ENCODE measurements at places on chromosomes 11 and 22.
A peak's percentile ranks its signal among the peaks of the same experiment; 100 is the strongest.

- DNase-seq = no peak
These were observed 4.9 kb upstream of the CNTN5 start for GRCh38 chr11:99015634-99016454.

DNA sequence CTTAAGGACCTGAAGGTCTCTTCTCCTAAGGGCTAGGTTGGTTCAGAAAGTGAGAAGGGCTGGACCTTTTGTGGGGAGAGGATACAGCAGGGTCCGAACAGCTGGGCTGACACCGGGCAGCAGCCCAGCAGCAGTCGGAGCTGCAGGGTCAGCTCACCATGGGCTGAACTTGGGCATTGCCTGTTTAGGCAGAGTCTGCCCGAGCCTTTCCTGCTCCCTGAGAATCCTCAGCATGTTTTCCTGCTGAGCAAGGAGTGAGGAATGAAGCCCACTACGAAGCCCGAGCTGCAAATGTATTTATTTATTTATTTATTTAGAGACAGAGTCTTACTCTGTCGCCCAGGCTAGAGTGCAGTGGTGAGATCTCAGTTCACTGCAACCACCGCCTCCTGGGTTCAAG is 83.9 kb downstream of the PTPRJ start:
- no peak for DNase-seq

DNA sequence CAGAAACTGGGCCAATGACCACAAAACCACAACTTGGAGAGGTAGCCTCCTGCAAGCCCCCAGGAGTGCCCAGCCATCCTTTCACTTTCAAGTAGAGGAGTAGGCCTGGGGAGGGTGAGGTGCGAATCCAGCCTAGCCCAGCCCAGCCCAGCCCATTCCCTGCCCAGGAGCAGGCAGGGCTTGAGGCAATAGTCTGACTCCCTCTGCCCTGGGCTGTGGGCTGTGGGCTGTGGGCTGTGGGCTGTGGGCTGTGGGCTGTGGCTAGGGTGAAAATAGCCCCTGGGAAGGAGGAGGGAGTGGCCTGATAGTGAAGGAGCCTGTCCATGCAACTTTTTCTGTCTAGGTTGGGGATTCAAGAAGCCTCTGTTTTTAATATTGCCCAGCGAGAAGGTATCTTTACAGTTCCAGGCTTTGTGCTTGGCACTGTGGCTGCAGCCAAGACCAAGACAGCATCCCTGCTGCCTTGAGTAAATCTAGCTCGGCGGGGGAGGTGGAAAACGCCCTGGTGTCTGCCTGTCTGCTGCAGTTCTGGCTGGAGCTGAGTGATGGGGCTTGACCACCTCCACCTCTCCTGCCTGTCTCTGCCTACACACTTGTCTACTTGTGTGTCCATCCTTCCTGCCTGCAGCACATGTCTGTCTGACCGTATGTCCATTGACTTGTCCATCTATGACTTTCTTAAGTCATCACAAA is 40.7 kb downstream of the LMO1 start:
- DNase-seq = no peak

DNA sequence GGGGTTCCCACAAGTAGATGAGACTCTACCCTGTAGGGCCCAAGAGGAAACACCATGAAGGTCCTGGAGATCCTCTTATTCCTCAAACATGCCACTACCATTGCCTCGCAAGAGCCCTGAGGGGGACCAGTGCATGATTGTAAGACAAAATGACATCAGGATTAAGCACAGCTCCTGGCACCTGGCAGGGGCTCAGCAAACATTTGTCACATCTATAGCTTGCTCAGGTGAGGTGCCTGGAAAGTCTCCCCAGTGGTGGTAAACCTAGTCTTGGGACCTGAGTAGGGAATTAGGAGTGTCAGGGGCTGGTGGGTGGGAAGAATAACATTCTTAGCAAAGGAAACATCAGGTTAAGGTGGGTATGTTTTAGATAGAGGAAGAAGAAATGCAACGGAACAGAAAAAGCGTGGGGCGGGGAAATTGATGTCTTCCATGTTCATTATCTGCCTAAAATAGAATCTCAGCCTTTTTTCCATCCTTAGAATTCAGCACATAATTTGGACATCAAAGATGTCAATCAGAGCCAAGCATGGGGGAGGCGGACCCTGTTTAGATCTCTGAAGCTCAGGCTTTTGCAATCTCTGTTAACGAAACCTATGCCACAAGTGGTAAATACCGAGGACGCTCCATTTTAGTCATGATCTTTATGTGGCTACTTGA is 924 bp downstream of the YPEL1 start:
- DNase-seq = no peak

DNA sequence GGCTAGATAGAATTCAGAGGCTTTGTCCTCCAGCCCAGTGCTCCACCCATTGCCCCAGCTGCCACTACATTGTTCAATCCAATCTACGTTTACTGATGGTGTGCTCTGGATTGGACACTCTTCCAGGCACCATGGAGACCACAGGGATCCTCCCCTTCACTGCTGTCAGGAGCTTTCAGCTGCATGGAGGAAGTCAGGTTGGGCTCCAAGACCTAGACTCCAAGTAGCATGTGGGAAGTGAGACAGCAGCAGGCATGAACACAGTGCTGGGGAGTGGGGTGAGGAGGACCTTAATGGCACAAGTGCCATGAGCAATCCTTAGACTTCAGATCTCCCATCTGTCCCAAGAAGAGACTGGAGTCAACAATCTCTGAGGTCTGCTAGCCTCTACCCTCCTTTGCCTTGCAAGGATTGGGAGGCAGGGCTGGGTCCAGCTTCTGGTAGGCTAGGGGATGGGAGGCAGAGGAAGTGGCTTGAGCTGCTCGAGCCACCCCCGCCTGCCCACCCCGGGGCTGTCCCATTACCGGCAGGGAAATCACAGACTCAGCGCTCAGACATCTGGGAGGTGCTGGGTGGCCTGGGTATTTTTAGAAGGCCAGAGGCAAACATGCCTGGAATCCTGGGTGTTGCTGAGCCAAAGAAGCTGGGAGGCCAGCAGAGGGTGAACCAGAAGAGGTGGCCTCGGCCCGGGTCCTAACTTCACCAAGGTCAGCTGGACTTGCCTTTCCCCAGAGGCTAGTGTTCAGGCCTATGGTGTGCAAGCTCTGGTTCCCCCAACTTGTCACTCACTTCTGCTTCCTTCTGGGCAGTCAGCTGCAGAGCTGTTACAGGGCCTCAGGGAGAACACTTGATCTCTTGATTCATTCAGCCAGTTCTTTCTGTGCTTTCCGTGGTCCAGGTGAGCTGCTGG is 15.2 kb upstream of the FCHSD2 start:
- DNase-seq = no peak

DNA sequence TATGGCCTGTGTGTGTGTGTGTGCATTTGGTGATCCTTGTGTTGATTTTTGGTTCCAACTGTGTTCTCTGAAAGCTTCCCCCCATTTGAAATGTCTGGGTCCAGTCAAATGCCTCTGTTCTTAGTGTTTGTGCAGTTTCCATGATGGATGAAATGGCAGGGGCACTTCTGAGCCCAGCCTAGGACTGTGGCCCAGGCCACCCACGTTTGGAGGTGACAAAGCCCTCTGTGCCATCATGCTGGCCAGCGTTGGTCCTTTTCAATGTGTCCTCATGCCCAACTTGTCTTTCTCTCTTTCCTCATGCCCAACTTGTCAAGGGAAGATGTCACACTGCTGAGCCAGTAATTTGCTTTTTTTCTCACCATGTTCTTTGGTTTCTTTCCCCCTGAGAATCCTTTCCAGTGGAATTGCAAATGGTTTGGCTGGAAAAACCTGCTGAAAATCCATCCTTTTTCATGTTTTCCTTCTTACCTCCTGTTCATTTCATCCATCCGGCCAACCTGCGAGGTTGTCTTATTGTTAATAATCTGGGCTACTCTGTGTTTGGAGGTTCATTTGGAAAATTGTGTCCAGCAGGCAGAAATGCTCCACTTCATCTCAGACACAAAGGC is 113.7 kb upstream of the NAV2 start:
- no peak for DNase-seq

DNA sequence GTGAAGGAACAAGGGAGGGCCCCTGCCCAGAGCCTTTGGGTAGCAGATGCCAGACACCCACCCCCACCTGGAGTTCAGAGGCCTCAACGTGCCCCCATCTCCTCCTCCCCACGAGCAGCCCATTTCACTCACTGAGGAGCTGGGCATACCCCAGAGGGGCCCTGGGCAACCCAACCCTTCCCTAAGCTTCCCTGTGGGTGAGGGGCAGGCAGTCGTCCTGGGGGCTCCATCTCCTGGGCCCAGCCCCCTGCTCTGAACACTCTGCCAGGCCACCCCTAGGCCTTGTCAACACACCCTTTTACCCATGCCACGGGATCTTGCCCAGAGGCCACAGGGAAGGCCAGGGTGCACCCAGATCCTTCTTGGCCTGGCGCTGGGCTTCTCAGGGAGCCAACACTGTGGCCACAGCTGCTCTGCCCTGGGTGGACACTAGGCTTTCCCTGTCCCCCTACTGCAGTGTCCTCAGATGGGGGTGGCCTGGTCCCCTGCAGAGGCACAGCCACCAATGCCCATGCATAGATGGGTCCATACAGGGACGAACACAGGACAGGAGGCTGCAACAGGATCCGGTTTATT is 3.4 kb downstream of the SLC25A1 start:
- DNase-seq = no peak

GRCh38 chr22:26585104-26585790 is 4.7 kb downstream of the TPST2 start:
- DNase-seq = no peak

- no peak for DNase-seq
These were observed 108.5 kb upstream of the SORL1-AS1 start for GRCh38 chr11:121561240-121561639.

GRCh38 chr11:95451682-95452081 is 220.7 kb upstream of the SESN3 start:
- DNase-seq = no peak

DNA sequence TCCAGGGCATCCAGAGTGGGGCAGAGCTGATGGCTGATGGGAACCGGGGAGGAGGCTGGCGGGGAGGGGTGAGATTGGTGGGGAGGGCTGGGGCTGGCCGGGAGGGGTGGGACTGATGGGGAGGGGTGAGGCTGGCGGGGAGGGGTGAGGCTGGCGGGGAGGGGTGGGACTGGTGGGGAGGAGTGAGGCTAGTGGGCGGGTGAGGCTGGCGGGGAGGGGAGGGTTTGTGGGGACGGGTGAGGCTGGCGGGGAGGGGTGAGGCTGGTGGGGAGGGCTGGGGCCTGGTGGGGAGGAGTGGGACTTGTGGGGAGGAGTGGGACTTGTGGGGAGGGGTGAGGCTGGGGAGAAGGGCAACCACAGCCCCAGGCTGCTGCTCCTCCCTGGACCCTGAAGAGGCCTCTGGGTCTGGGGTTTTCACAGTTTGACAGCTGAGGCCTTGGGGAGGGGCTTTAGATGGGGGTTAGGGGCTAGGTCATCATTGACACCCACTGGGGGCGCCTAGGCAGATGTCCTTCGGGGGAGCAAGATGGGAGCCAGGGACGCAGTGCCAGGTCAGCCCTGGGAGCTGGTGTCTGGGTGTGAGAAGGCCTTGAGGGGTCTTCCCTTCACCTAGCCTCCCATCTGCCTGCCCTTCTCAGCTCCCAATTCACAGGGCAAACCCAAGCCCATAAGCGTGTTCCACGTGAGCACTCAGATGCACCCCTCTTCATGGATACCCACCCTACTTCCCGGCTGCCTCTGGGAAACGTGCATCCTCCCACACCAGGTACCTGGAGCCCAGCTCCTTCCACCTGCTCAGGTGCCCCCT is 26.7 kb downstream of the PARVG start:
- DNase-seq = no peak

GRCh38 chr11:90512846-90513245 is 290.0 kb upstream of the CHORDC1 start:
- no peak for DNase-seq

DNA sequence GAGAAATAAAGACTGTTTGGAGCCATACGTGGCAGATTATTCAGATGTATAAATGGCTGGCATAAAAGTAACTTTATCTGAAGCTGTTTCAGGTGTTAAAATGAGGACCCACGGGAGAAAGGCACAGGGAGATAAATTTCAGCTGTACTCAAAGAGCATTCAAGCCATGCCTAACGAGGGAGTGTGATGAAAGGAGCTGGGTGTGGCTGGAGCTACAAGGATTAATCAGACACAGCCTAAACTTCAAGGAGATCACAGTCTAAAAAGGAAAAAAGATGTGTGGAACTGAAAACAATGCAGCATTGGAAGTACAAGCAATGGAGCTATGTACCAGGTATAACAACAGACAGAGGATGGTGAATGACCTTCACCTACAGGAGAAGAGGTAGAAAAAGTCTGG is 120.8 kb upstream of the APOA1 start:
- no peak for DNase-seq

- DNase-seq = no peak
These were observed 202.8 kb upstream of the BDNF start for GRCh38 chr11:27902981-27903624.

- no peak for DNase-seq
These were observed 153.4 kb downstream of the CACNA1I start for GRCh38 chr22:39723899-39724351.

DNA sequence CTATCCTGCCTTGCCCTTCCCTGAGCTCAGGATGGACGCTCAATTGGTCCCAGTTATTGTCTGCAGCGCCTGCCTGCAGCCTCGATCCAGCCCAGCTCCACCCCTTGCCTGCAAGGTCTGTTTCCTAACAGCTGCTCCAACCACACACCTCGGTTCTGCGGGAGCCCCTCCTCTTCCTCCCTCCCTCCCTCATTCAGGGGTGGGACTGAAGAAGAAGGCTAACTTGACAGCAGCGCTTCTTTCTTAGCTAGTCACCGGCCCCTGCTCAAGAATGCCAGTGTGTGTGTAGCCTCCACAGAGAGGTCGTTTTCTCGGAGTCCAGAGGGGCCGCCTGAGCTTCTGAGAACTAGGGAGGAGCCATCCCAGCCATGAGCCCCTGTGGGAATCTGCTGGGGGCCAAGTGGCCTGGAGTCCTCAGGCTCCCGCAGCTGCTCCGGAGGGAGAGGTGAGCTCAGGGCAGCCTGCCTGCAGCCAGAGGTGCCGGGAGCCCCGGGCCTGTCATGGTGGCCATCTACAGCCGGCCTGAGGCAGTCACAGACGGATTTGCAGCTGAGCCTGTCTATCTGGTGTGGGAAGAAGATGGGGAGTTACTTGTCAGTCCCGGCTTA is 36.1 kb downstream of the LIMK2 start:
- peak; percentile 54 for DNase-seq

DNA sequence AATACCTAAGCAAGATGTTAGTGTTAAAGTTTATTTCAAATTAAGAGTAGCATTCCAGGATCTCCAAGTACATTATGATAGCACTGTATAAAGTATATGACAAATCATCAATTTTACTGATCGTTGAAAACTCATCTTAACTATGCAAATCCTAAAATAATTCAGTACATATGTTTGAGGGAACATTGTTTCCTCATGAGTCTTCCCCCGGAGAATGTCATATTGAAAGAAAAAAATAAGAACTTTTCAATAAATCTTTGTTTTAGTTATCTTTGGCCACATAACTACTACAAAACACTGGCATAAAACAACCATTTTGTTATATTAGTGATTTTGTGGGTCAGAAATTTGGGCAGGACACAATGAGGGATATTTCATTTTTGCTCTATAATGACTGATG is 135.4 kb downstream of the METTL15 start:
- no peak for DNase-seq

DNA sequence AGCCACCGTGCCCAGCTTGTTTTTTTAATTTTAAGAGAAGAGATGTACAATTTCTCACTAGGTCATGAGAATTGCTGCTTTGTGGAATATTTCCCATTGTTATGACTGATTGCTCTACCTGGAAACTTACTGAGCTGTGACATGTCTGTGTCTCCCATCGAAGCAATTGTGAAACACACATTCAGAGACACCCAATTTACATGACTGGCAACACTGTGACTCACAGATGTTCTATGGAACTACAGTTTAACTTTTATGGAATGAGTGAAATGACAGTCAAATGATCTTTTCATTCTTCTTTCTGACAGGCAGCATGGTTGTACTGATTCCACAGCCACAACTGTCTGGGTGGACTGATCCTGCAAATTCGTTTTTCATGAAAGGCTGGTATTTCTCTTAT is 32.3 kb downstream of the ELF5 start:
- no peak for DNase-seq

- DNase-seq = no peak
These were observed 86.7 kb downstream of the ALX4 start for GRCh38 chr11:44223238-44223637.
